ENCODE measurements at places on chromosomes 4 and X.

DNA sequence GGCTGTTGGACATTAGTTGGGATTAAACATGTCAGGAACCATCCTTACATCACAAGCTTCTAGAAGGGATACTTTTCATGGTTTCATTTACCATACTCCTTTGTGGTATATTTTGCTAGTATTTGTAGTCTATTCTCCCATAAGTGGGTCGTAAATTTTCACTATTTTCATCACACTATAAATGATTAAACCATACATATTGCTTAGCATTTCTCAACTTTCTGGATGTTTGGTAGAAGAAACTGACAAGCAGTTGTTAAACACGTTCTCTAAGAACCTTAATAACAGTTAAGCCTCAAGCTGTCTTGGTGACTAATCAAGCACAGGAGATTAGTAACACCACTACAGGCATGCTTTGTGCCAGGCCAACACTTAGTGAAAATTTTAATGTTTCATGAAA is 375.5 kb downstream of the NAF1 start:
- no peak for DNase-seq

GRCh38 chr4:95304898-95305297 is 243.9 kb downstream of the UNC5C start:
- no peak for DNase-seq

- no peak for DNase-seq
Measured at GRCh38 chr4:10701702-10702460, 17.3 kb upstream of the CLNK start.

DNA sequence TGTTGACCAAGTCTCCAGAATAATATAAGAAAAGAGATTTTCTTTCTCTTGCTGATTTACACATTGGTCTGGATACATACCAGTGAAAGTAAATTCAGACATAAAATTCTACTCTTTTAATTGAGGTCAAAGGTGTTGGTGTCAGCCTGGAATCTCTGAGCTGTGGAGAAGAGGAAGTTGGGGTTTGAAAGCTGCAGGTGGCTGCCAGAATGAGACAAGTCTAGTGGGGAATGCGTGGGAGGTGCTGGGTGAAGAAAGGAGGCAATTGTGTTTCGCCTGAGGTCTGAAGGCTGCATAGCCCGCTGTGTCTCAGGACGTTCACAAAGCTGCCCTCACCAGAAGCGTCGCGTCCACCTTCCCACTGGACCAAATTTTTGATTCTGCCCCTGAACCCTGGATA is 31.2 kb downstream of the PHEX start:
- DNase-seq = peak; percentile 42

DNA sequence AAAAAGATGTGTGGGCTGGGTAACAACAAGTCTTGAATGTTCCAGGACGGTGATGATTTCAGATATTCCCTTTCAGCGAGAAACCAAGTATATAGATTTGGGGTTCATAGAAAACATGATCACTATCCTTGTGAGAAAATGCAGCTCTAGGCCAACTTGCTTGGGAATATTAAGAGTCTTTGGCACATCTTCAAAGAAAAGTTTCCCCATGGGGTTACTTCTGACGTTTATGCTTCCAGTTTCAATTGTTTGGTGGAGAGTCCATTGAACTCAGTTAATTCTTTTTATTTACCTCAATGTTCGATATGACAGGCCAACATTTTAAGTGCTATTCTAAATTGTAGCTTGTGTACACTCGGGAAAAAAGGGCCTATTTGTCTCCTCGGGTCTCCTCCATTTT is 126.7 kb downstream of the NHS start:
- DNase-seq = no peak

DNA sequence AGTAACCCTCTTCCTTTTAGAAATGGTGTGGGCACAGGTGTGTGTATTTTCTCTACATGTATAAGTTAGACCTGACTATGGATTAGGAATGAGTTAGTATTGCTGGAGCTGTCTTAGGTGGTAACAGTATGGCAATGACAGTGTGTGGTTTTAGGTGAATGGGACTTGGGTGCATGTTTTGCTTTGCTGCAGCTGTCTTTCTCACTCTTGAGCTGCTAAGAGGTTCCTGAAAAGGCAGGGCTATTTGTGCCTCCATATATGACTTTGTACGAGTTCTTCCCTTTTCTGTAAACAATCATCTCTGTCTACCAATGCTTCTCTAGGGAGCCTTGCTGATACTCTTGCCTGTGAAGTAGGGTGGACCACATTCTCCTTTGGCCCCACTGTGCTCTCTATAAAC is 234.8 kb upstream of the HHIP start:
- no peak for DNase-seq

- no peak for DNase-seq
Measured at GRCh38 chr4:76457885-76458284, 22.9 kb downstream of the SHROOM3 start.

GRCh38 chr4:125368671-125369081 is 53.9 kb downstream of the FAT4 start:
- no peak for DNase-seq

- no peak for DNase-seq
Measured at GRCh38 chr4:120960656-120961267, 38.2 kb upstream of the PRDM5 start.

DNA sequence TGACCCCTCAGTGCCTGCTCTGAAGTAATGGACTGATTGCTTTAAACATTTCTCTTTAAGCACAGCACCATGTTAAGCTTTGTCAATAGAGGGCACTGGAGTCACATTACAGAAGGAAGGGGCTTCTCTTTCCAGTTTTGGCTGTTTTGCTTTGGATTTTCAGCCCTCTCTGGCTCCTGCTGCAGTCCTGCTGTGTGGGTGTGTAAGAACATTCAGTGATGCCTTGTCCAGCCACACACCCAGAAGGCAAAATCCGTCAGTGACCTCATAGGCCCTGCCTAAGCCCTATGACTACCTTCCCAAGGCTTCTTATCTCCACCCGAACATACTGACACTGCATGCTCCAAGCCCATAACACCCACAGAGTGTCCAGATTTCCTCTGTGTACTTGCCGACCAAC is 215.3 kb upstream of the CTSO start:
- no peak for DNase-seq

GRCh38 chr4:57094832-57095223 is 15.4 kb downstream of the IGFBP7 start:
- no peak for DNase-seq

DNA sequence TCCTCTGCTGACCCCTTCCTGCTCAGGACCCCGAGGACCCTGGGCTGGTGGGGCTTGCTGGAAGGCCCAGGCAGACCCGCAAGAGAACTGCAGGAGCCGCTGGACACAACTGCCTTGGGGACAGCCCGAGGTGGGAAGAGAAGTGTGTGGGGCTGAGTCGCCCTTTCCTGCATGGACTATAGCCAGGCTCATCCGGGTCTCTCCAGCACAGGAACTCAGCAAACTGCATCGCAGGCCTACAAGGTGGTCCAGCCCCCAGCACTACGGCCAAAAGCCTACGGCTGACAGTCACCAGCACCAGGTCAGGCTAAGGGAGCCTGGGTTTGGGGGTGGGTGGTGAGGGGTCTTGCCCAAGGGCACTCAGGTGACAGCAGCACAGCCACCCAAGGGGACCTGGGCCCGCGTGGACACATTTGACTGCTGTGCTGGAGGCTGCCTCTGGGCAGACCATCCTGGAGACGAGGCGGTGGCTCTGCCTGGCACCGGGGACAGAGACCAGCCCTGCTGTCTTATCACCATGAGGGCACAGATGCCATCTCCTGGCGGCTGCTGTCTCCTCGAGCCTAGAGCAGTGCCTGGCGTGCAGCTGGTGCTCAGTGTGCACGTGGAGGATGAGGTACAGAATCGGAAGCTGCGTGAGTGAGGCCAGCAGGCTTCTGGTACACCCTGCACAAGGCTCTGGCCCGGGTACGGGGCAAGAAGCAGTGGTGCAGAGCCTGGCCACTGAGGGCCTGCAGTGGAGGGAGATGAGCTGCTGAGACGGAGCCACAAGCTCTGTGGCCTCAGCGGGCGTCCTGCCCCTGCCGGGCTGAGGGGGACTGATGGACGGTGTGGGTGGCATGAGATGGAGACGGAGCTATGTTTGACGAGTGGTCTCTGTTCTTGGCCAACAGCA is 15.1 kb downstream of the LRPAP1 start:
- no peak for DNase-seq

GRCh38 chr4:167185465-167185864 is 48.8 kb downstream of the SPOCK3 start:
- no peak for DNase-seq

- no peak for DNase-seq
Measured at GRCh38 chrX:47245156-47245555, 12.3 kb downstream of the USP11 start.

DNA sequence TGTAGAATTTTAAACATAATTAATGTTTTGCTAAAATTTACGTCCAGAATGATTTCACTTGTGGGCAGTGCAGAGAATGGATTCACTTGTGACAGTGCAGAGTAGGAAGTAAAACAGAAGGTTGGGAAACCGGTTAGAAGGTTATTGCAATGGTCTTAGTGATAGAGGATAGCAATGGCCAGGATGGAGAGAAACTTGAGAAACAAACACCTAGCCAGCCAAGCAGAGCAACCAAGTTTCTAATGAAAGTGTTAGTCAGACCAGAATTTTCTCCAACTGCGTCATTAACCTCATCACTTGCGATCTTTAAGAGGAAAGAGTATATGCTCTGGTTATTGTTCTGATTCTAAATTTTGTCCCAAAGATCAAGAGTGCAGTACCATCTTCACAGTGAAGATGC is 50.0 kb upstream of the TBC1D9 start:
- DNase-seq = no peak

GRCh38 chrX:12843668-12844279 is 23.1 kb upstream of the TLR7 start:
- DNase-seq = no peak

GRCh38 chr4:81499840-81500239 is 28.1 kb upstream of the RASGEF1B start:
- no peak for DNase-seq

- no peak for DNase-seq
Measured at GRCh38 chrX:76109654-76110053, 63.2 kb upstream of the PBDC1 start.

DNA sequence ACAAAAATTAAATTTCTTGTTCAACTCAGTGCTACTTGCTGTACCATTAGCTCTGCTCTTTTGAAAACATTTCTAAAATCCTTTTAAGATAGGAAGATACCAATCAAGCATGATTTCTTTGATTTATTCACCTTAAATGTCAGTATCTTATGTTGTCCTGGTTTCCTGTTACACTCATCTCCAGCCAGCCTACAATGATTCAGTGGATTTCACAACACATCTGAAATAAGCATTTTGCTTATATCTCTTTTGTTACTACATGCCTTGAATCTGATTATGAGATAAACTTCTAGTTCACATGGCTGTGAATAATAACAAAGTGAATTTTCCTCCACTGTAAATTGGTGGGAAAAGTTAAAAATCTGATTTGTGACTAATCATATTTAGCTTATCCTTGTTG is 112.5 kb upstream of the BMP3 start:
- DNase-seq = no peak

GRCh38 chr4:89538171-89538570 is 230.6 kb upstream of the GPRIN3 start:
- no peak for DNase-seq

Measured in activated CD4-positive, alpha-beta T cell treated with anti-CD3 and anti-CD28 coated beads for 4 hours (primary cell).